ENCODE measurements at places on chromosomes 3 and 15.
A peak's percentile ranks its signal among the peaks of the same experiment; 100 is the strongest.

- no peak for DNase-seq
Observed at GRCh38 chr15:85725564-85725963, 69.2 kb downstream of the KLHL25 start.

GRCh38 chr15:29434280-29434679 lies 164.7 kb upstream of the NSMCE3 start:
- DNase-seq: no peak

GRCh38 chr3:173639098-173639497 lies 241.6 kb downstream of the NLGN1 start:
- DNase-seq: peak; percentile 92

- DNase-seq: no peak
Observed at GRCh38 chr3:129747992-129748391, 141.5 kb upstream of the PLXND1 start.

GRCh38 chr3:123941121-123941520 lies 19.9 kb downstream of the CCDC14 start:
- DNase-seq: no peak

GRCh38 chr15:94692710-94693109 lies 461.3 kb downstream of the MCTP2 start:
- DNase-seq: no peak

Measured in cerebellar nuclear complex (tissue), 1 donor.